ENCODE measurements at places on chromosomes 4 and X. TPM values are rescaled to one million over a fixed set of nuclear protein-coding genes. Genes with fewer than 3 reads are reported as not detected.

The SATL1 gene
- not detected for total RNA-seq

The EDA2R gene
- 0.74 TPM for total RNA-seq

The UGT8 gene
- total RNA-seq = 1.7 TPM

The ADRA2C gene
- 2.3 TPM for total RNA-seq

The NXF2B gene
- not detected for total RNA-seq

The LANCL3 gene
- total RNA-seq = 0.93 TPM

The RAI2 gene
- 3.9 TPM for total RNA-seq

The LIAS gene
- 18.5 TPM for total RNA-seq

The PRMT9 gene
- total RNA-seq = 10.3 TPM

The F8A2 gene
- total RNA-seq = not detected

The CDKL2 gene
- total RNA-seq = 2.5 TPM

The GPRIN3 gene
- 1.9 TPM for total RNA-seq

The STAP1 gene
- total RNA-seq = not detected

The ADAMTS3 gene
- 0.59 TPM for total RNA-seq

The PABPC1L2A gene
- 0.13 TPM for total RNA-seq

The TEX11 gene
- total RNA-seq = not detected

The LRAT gene
- 0.66 TPM for total RNA-seq

The SYP gene
- 2.5 TPM for total RNA-seq

The MAGEA12 gene
- total RNA-seq = not detected

The FOXR2 gene
- total RNA-seq = not detected

The USP26 gene
- total RNA-seq = not detected
